ENCODE measurements at places on chromosomes 16 and 17.

GRCh38 chr16:2913603-2914002 is 1.9 kb downstream of the FLYWCH1 start:
- no peak for DNase-seq

DNA sequence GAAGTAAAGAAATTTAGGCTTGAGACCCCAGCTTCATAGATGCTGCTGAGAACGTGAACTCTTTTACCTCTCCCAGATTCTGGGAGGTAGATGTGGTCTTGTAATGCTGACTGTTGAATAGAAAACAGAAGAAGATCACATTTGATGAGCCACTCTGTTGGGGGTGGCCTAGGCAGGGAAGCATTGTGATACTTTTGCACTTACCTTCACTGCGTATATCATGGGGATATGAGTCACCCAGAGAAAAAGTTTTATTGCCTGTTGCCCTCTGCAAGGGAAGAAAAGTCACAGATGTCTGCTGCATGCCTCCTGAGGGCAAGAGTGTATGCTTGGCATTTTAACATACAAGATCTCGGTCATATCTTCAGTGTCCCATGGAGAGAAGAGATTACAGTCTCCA is 365.4 kb downstream of the SNX29 start:
- DNase-seq = no peak

DNA sequence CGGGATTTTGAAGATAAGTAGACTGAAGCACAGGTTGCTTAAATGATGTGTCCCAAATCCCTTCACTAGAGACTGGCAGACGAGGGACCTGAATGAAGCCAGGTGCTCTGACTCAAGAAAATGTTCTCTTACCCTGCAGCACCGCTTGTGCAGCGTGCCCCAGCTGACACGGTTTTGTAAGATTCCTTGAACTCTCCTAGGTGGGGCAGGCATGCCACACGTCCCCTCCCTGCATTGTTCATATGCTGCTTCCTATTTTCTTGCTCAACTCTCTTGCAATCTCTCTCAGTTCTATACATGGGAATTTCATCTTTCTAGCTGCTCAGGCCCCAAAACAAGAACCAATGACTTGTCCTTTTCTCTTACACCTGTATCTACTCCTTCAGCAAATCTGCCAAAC is 22.1 kb upstream of the HNF1B start:
- no peak for DNase-seq

GRCh38 chr17:61450641-61451537 is 1.3 kb upstream of the TBX4 start:
- DNase-seq = no peak

- DNase-seq = no peak
Measured at GRCh38 chr16:84826558-84826941, 6.8 kb downstream of the CRISPLD2 start.

GRCh38 chr17:5439446-5439764 is 450 bp upstream of the C1QBP start:
- DNase-seq = no peak

DNA sequence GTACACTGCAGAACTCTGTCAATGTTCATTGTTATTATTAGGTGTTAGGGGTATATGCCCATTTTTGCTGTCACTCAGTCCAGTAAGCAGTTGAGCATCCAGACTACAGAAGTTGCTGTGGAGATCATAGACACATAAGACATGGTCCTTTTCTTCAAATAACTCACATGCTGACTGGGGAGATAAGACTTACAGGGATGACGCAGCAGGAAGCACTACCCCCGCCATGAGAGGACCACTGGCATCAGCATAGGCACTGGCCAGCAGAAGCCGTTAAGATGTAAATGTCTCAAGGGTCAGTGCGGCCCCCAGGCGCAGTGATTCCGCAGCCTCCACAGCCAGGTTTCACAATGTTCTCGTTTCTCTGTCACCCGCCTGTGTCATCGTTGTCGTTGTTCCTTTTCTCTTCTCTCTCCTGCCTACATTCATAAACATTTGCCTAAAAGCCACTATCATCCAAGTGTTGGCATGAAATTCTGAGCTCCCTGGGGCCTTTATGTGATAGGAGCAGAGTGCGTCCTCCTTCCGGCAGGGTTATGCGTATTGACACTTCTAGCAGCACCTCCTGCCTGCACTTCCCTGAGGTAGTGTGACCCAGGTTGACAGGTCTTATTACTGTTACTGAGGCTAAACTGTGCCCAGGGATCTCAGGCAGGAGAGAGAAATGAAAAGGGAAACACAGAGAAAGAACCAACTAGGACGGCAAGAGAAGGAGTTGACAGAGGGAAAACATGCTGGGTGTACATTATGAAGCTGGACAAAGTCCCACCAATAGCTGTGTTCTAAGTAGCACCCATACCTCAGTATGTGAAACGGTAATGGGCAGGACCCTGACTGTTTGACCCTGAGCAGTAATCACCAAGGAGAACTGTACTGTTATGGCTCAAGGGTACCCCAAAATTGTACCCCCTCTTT is 17.9 kb downstream of the TANGO6 start:
- DNase-seq = no peak

GRCh38 chr17:1830288-1830687 is 483 bp downstream of the RPA1 start:
- no peak for DNase-seq

GRCh38 chr16:920051-920681 is 50.6 kb downstream of the LMF1 start:
- DNase-seq = no peak

DNA sequence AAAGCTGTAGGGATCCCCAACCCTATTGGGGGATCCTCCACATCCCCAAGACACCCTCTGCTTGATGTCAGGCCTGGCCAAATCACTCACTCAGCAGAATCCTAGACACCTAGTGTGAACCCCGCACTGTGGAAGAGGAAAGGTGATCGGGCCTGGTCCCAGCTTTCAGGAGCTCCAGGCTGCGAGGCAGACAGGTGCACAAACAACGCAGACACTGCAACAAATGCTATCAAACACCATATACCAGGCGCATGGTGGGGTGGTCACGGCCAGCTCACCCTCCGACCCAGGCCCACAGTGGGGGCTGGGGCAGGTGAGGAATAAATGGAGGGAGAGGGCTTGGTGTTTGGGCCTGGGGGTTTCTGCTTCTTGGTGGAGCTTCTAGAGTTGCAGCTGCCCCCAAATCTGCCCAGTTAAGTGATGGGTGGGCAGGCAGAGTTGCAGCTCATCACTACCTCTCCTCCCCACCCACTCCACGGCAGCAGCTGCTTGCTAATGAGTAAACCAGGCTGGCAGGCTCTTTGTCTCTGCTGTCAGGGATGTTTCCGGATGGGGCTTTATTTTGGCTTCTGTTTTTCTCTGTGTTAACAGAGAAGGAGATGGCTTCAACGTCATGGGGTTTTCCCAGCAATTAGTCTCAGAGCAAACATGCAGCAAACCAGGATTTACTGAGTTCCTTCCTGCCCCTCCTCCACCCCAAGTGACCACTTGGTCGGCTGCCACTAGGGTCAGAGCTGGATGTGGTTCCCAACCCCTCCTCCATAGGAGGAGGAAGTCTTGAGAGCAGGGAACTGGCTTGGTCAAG is 46.6 kb downstream of the PECAM1 start:
- DNase-seq = peak; percentile 43

DNA sequence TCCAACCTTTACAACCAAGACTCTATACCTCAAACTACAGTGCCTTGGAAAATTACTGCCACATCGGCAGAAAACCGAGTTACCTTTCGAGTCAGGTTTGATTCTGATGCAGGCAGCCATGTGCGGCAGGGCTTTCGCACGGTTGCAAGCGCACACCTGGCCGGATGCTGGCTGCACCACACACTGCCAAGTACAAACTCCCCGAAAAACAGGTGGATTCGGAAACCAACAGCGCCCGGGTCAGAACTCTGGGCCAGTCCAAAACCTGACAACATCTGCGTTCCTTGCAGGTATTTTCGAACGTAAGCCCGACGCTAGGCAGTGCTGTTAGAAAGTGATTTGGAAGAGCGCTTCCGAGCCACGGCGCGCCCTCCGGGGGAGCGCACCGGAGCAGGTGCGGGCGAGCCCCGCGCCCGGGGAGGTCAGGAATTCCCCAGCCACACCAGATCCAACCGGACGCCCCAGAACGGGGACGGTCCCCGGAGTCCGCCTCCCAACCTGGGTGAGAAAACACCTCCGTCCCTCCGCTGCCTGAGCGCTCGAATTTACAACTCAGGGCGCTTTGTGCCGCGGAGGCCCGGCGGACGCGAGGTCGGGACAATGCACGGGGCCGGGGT is 1.2 kb downstream of the USP7 start:
- DNase-seq = no peak

DNA sequence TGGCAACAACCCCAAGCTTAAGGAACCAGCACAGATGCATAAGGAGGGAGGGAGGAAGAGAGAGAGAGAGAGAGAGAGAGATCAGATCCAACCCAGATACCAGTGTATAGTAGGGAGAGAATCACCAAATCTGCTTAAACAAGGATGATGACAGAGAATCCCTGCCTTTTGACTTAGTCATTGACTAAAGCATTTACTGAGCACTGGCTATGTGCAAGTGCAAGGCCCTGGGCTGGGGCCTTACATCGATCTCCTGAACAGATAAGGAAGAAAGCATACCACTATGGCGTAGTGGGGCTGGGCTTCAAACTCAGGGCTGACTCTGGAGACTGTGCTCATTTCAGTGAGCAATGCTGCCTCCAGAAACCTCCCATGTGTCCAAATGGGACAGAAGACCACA is 15.8 kb downstream of the TSNAXIP1 start:
- DNase-seq = no peak

DNA sequence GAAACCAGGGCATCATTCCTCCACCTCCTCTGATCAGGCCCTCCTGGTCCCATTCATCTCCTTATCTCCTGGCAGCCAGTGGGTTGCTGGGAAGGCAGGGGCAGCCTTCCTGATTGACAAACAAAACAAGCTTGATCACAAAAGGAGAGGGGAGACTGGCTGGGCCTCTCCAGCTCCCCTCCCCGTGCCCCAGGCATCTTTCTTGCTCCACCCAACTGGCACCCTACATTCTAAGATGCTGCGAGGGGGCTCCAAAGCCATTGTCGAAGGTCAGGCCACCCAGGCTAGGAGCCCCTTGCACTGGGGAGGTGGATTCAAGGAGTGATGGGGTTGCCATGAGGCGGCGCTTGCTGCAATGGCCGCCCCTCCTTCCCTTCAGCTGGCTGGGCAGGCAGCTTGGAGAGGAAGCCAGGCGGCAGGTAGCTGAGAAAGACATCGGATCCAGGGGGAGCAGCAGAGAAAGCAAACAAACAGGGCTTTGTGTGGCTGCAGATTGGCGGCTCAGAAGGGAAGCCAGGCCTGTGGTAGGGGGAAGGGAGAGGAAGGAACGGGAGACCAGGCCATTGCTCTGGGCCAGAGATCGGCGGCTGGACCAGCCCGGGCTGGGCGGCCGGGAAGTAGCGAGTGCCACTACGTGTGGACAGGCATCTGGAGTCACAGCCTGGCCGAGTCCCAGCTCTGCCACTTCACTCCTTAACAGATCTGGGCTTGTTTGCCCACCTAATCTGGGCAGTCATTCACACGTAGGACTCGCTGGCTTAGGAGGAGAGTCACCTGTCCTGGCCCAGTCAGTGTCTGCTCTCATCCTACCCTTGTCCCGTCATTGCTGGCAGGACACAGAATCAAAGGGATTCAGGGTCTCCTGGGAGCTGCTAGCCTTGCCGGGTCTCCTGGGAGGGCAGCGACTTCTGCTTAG is 12.3 kb downstream of the RAI1 start:
- DNase-seq = no peak

DNA sequence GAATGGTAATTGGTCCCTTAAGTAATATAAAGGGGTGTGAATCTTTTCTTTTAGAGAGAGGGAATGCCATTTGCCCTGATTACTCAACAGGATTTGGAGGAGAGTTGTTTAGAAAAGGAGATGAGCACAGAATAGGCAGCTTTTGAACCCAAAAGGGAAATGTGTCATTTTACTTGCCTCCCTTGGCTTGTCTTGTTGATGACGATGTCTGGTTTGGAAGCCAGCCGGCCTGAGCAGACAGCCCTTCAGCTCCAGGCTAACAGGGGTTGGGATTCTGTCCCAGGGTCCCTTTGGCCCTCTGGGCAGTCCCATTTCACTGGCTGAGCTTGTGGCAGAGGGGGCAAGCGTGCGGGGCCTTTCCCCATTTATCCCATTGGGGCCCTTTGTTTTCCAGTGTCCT is 22.3 kb upstream of the PRKAR1A start:
- DNase-seq = no peak

- no peak for DNase-seq
Measured at GRCh38 chr17:81514739-81515529, 2.3 kb upstream of the ACTG1 start.

DNA sequence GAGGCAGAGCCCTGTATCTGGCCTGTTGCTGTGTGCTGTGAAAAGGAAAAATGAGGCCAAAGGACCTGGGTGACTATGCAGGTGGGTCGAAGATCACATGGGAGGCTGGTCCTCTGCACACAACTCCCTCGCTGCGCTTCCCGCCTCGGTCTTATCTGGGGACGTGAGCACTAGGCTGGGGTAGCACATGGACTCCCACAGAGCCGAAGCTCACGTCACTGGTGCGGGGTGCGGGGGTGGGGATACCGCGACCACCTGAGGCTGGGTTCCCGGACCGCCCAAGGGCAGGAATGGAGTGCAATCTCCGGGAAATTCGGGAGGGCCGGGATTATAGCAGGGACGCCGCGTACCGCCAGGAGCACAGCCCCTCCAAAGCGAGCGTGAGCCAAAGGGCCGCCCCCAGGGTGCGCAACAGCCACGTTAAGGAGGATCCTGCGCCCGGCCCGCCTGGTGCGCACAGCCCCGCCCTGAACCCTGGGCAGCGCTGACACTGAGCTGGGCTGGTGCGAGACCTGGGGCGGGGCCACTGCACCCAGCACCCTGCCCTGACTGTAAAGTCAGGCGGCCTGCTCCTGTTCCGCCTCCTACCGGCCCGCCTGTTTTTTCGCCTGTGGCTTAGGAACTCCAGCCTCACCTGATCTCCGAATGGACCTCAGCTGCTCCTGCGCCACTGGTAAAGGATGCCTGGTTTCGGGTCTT is 4.8 kb downstream of the MT1A start:
- no peak for DNase-seq

- DNase-seq = no peak
Measured at GRCh38 chr17:77451245-77451893, 310.6 kb downstream of the SEC14L1 start.

DNA sequence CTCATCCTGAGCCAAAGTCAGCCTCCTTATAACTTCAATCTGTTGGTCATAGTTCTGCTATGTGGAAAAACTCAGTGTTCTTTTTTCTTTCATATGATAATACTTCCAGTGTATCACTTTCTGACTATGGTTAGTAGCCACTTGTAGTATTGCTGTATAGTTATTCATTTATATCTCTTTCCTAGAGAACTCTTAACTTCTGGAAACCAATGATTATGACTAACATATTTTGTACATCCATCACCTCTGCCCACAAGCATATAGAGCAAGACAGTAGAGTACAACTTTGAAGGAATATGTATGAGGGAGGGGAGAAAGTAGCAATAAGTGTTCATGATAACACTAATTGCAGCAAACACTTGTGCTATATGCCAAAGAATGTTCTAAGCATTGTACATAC is 38.6 kb downstream of the COX10 start:
- DNase-seq = no peak

All from left renal cortex interstitium (tissue), 4 donors.